ENCODE measurements at places on chromosomes 12 and 14.

- H3K27me3 ChIP-seq, result peaks cover 3% of the 10 kb centered on the region
- H3K27ac ChIP-seq, result no peak overlapping the region
- no peak overlapping the region for H3K4me3 ChIP-seq
- no peak for DNase-seq
- no peaks in the 10 kb centered on the region for H3K36me3 ChIP-seq
- H3K4me1 ChIP-seq, result no peaks in the 10 kb centered on the region
These were observed 133.7 kb upstream of the RASSF8 start for GRCh38 chr12:25824734-25825133.

GRCh38 chr12:97235102-97235501 is 227.5 kb upstream of the RMST start:
- no peak overlapping the region for H3K4me3 ChIP-seq
- no peak for DNase-seq
- H3K36me3 ChIP-seq, result no peaks in the 10 kb centered on the region
- no peaks in the 10 kb centered on the region for H3K27me3 ChIP-seq
- H3K27ac ChIP-seq, result no peak overlapping the region
- peaks cover 13% of the 10 kb centered on the region for H3K4me1 ChIP-seq

DNA sequence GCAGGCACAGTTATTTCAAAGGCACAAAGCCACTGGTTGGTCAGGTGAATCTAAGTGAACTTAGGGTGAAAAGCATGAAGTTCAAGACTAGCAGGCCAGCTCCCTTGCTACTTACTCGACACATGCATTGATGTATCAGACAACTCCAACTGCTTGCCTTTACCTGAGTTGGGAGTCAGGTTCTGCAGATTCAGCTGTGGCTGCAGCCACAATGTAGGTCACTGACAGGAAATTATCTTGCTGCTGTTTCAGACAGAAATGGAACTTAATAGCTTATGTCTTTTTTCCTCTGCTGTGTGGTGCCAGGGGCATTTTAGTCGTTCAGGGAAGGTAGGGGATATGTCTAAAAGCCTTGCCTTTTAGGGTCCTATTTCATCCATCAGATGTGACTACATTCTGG is 125.6 kb upstream of the RPH3A start:
- no peak overlapping the region for H3K4me3 ChIP-seq
- H3K27me3 ChIP-seq, result peaks cover 58% of the 10 kb centered on the region
- no peak overlapping the region for H3K27ac ChIP-seq
- H3K4me1 ChIP-seq, result no peaks in the 10 kb centered on the region
- H3K36me3 ChIP-seq, result no peaks in the 10 kb centered on the region
- no peak for DNase-seq

DNA sequence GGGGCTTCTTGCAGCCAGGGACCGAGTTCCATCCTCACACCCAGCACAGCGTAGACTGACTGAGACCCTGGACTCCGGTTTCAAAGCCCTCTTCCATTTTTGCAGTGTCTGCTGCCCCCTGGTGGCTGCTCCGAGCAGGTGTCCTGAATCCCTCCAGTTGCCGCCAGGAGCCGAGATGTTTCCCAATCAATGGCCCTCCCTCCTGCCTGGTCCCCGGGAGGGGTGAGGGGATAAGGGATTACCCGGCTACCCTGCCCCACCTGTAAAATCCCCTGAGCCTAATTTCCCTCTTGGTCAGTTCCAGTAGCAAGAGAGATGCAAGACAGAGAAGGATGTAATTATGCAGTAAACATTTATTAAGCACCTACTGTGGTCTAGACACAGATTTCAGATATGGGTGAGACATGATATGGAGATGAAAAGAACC is 55.0 kb downstream of the PHETA1 start:
- peaks cover 24% of the 10 kb centered on the region for H3K36me3 ChIP-seq
- no peak overlapping the region for H3K4me3 ChIP-seq
- DNase-seq, result peak; percentile 77

- no peak for DNase-seq
- peaks cover 4% of the 10 kb centered on the region for H3K4me1 ChIP-seq
- H3K4me3 ChIP-seq, result no peak overlapping the region
- no peak overlapping the region for H3K27ac ChIP-seq
These were observed 8.3 kb upstream of the RTL1 start for GRCh38 chr14:100911665-100912316.

Measured in progenitor cell of endocrine pancreas (in vitro differentiated cells).